NB4 (cell line): ENCODE measurements at places on chromosomes 16 and 17.

DNA sequence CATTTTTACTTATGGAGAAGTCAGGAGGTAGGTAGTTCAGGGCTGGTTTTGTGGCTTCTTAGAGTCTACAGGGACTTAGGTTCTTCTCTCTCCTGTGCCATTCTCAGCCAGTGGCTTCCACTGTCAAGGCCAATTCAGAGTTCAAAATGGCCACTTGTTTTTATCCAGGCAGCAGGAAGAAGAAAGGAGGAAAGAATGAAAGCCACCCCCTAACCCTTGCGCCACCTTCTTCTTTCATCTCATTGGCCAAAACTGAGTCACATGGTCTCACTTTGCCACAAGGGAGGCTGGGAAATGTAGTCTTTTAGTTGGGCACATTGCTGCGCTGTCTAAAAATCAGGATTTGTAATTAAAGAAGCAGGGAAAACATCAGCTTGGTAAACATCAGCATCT, 60.8 kb upstream of the MED9 start:
- DNase-seq: peak; percentile 91

- DNase-seq: no peak
Observed at GRCh38 chr17:6163612-6164333, 93.6 kb downstream of the WSCD1 start.

DNA sequence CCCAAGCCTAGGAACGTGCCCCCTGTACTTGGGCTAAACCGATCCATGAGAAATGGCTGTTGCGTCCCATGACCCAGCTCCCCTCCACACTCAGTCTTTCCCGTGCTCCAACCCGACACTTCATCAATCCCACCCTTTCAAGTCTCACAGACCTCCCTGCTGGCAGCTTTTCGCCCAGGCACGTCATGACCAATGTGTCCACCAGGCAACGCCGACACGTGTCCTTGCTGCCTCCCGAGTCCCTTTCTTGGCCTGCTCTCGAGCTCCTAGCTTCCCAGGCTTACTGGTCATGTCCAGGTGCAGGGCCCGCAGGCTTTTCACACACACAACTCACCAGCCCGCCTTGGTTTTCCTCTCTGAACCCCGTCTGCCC, 12.2 kb downstream of the MNT start:
- no peak for DNase-seq

DNA sequence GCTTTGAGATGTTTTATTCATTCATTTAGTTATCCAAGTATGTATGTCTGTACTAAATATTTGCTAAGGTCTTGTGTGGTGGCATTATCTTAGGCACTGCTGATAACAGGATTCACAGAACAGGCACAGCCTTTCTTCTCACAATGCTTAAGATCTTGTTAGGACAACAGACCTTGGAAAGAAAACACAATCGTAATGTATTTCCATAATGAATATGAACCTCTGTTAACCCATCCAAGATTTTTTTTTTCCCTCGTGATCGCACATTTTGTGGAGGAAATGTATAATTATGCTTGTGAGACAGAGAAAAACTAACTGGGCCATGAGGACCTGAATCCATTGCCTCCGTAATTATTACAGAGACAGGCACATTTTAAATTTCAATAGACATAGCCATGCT, 121.9 kb downstream of the NPIPB5 start:
- no peak for DNase-seq

GRCh38 chr17:64788286-64789060, 126.4 kb upstream of the SMURF2 start:
- DNase-seq: no peak

- DNase-seq: no peak
Observed at GRCh38 chr16:79909571-79909970, 309.0 kb upstream of the MAF start.

GRCh38 chr16:70753228-70753627, 47.7 kb downstream of the VAC14 start:
- no peak for DNase-seq

DNA sequence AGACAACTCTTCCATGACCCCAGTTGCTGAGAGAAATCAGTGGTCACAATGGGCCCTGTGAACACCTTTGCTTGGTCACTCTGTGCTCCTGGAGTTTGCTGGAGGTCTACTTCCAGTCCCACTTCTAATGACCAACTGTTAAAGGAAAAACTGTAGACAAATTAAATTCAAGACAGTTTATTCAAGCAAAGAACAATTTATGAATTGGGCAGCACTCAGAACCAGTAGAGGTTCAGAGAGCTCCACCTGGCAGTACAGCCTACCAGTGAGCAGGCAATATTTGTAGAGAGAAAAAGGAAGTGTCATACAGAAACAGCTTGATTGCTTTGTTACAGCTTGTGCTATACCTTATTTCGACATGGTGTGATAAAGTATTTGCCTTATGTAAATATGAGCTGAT, 116.5 kb downstream of the HS3ST3B1 start:
- peak; percentile 11 for DNase-seq

- no peak for DNase-seq
Observed at GRCh38 chr16:66996983-66997358, 8.6 kb downstream of the CES4A start.

- DNase-seq: no peak
Observed at GRCh38 chr16:31569360-31569717, 41.6 kb downstream of the AHSP start.

DNA sequence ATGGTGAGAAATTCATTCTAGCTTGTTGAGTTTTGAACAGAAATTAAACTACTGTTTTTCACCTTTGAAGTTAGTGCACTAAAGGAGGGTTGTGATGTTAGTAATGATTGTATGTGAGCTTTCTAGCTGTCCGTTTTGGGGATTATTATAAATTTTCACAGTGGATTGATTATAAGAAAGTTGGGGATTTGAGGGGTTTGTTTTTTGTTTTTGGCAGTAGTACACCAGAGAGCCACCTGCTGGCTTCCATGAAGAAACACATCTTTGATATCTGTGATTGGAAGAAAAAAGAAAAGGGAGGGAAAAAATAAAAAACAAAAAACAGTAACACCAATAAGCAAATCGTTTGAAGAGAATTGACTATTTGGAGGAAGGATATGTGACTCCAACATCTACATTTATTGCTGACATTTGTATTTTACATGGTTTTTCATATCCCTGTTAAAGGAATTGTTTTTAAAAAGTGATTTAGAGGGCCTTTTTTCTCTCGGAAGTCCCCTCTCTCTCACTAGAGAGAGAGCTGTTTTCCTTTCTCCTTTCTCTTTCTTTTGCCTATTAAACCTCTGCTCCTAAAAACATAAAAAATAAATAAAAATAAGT, 1469.5 kb upstream of the GOT2 start:
- peak; percentile 29 for DNase-seq

- no peak for DNase-seq
Observed at GRCh38 chr16:23469814-23470213, 16.8 kb upstream of the COG7 start.

- no peak for DNase-seq
Observed at GRCh38 chr16:81639931-81640680, 139.0 kb upstream of the PLCG2 start.

DNA sequence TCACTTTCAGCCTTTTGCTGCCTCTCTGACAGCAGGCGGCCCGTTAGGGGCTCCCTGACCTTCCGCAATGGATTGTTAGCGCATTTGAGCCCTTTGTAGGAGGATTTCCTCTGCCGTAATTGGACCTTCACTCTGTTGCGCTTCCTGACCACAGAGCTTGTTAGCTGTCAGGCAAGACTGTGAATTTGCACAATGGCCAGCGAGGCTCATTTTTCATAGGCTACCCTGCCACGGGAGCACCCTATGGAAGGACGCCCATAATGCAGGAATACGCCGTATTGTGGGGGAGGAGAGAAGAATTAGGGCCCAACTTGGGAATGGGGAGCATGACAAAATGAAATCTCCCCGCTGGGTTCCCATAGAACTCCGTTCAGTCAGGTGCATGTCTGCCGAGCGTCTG, 205.2 kb upstream of the NLRP1 start:
- DNase-seq: no peak

GRCh38 chr17:11848330-11848729, 148.9 kb downstream of the ZNF18 start:
- no peak for DNase-seq

DNA sequence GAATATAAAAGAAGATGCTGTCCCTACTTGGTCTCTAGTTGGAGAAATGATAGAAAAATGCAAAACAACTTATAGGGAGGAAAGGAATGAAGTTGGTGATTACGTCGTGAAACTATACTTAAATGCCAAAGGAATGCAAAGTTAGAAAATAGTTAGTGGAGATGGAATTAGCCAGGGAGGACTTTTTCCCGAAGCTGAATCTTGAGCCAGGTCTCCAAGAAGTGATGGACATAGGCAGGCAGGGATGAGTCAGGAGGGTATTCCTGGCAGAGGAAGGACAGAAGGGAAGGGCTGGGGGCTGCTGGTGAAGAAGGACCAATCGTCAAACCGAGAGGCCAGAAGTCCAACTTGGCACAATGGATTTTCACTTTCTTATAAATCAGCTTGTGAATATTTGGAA, 1.8 kb downstream of the SNTB2 start:
- no peak for DNase-seq

GRCh38 chr17:65359016-65359415, 202.4 kb downstream of the AXIN2 start:
- no peak for DNase-seq

DNA sequence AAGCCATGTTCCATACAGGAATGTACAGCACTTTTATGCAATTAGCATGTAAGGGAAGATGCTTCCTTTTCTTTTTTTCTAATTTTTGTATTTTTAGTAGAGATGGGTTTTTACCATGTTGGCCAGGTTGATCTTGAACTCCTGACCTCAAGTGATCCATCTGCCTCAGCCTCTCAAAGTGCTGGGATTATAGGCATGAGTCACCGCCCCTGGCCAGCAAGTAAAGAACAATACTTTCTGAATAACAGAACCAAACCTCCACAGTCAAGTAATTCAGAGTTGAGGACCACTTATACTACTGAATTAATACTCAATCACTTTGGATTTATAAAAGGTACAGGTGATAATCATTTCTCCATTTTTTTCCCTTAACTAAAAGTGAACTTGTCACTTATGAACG, 13.0 kb downstream of the C16orf87 start:
- DNase-seq: peak; percentile 22

DNA sequence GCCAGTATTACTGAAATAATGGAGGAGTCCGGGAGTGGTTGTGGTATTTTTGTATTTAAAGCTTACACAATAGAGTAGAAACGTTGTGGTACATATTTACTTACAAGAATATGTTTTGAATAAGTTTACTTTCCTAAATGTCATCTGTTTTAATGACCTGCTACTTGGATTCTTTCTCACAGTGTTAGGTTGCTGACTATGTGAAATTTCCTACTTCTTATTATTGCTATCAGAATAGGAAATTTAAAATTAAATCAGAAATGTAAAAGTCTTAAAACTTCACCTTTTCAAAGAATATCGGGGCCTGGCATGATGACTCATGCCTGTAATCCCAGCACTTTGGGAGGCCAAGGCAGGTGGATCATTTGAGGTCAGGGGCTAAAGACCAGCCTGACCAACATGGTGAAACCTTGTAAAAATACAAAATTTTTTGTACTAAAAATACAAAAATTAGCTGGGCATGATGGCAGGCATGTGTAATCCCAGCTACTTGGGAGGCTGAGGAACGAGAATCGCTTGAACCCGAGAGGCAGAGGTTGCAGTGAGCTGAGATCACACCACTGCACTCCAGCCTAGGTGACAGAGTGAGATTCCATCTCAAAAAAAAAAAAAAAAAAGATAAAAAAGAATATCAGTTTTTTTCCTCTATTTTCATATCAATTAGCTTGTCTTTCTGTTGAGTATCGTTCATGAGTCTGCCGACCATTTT, 77.8 kb downstream of the VMP1 start:
- peak; percentile 64 for DNase-seq

DNA sequence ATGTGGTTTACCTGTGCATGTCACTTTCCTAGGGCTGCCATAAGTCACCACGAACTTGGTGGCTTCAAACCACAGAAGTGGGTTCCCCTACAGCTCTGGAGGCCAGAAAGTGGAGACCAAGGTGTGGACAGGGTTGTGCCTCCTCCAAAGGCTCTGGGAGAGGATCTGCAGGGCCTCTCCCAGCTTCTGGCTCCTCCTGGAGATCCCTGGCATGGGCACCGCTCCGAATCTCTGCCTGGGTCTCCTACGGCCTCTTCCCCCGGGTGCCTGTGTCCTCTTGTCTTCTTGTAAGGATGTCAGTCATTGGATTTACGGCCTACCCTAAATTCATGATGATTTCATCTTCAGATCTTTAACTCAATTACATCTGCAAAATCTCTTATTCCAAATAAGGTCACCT, 2.5 kb upstream of the SRRM2 start:
- DNase-seq: no peak

DNA sequence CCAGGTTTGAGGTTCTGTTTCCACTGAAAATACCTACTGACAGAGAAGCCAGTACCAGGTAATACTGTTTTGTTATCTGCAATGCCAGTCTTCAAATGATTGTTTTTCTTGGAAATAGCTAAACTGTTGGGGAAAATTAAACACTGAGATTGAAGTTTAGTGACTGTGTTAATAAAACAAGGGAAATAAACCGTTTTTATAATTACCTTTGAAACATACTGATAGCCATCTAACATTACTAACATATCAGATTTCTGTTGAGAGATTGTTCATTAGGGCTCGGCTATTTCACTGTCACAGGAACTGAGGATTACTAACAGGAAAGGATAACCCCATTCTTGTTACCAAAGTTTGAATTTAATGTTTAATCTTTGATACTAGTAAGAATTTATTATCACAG, 42.1 kb downstream of the CYB5B start:
- no peak for DNase-seq

GRCh38 chr16:82580298-82580890, 46.4 kb upstream of the CDH13 start:
- peak; percentile 26 for DNase-seq

DNA sequence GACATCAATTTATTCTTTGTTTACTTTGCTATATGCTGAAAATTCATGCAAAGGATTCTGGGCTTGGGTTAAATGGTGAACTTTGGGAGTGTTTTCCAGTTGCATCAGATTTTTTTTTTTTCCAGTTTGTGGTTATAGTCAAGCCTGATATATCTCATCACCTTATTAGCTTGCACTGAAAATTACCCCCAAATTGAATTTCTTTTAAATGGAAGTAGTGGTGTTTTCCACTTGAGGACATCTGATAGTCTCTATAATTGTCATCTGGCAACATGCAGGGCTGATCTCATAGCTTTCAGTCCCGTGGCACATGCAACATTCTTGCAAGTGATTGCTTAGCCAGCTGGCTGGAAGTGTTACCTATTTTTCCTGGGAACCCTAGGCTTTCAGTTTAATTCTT, 4.7 kb upstream of the KRTAP3-1 start:
- DNase-seq: no peak

DNA sequence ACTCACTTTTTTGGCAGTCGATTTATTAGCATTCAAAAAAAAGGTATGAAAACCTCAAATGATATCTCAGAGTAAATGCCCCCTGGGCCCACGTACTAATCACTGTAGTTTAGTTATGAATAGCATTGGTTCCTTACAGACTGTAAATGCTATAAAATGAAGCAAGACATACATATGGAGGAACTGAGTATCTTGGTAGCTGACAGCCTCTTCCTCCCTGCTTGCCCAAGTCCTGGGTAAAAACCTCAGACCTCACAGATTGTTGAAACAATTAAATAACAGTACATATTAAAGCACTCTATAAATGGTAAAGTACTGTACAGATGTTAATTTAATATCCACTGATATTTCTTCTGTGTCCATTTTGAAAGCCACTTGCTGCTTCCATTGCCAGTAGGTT, 33.2 kb upstream of the ABCC11 start:
- peak; percentile 9 for DNase-seq
